ENCODE measurements at places on chromosomes 4 and X.

DNA sequence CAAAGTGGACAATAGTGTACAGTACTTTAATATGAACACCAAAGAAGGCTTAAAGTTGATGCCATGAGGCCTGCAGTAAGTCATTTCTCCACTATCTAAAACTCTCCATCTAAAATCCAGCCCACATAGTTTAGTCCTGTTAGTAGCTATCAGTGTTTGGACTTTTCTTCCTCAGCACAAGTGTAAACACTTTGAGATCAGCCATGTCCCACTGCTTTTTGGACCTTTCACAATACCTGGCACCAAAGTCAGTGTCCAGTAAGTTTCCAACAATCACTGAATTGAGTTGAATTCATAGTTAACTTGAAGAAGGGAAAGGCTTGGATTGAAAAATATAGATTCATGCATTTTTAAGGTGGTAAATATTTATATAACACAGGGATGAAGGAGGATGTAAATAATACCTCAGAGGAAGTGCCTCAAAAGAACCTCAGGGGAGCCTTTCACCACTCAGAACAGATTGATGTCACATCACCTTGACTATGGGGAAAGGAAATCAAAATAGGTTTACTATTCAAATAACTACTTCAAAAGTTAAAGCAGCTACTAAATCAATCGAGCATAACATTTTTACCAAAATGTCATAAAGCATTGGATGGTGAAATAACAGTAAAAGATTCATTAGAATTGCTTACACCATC lies 76.7 kb downstream of the FTHL17 start:
- DNase-seq = no peak

- DNase-seq = no peak
Observed at GRCh38 chr4:60683357-60683756, 516.8 kb upstream of the ADGRL3 start.

GRCh38 chr4:4491396-4491893 lies 50.4 kb downstream of the STX18 start:
- DNase-seq = no peak

DNA sequence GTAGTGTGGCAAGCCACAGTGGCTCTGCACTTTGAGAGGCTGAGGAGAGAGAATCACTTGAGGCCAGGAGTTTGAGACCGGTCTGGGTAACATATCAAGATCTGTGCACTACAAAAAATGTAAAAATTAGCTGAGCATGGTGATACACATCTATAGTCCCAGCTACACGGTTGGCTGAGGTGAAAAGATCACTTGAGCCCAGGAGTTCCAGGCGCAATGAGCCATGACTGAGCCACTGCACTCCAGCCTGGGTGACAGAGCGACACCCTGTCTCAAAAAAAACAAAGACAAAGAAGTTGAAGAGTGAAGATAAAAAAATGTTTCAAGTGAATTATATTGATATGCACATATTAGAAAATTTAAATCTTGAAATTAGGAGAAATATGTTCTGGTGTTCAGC lies 46.3 kb downstream of the SULT1B1 start:
- DNase-seq = no peak

- no peak for DNase-seq
Observed at GRCh38 chr4:142581881-142582280, 264.2 kb downstream of the INPP4B start.

DNA sequence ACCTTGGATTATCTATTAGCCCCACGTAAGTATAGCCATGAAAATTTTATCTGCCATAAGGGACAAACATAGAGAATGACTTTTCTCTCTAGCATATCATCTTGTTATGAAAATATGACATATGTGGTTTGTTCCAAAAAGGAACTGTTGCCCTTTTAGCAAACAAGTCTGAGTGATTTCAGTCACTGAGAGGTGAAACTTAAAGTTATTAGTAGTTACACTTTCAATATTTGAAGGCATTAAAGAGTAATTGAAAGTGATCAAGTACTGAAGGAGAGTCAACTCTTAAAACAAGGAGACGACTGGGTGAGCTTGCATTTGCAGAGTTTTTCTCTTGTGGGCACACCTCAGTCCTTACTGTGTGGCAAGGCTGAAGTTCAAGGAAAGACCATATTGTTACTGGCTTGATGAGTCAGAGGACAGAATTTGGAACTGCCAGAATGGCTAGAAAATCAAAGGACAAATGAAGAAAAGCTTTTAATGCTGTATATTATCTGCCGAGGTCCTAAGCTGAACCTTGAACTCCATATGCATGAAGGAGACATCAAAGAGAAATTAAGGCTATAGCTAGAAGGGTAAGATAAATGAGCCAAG lies 205.1 kb upstream of the EMCN start:
- no peak for DNase-seq

DNA sequence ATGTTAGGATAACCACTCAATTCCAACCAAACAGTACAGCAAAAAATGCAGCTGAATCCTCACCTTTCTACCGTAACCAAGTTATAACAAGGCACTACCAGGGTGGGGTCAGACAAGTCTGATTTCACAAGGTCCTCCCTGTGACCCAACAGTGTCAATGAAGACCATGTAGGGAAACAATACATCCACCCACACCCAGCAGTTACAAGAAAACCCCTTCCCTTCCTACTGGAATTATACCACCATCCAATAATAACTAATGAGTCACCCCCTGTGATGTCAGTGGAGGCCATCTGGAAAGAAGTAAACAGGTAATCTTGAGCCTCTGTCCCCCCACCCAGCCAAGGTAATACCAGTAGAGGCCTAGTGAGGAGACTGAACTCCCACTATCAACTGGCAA lies 117.6 kb downstream of the FGF16 start:
- no peak for DNase-seq

DNA sequence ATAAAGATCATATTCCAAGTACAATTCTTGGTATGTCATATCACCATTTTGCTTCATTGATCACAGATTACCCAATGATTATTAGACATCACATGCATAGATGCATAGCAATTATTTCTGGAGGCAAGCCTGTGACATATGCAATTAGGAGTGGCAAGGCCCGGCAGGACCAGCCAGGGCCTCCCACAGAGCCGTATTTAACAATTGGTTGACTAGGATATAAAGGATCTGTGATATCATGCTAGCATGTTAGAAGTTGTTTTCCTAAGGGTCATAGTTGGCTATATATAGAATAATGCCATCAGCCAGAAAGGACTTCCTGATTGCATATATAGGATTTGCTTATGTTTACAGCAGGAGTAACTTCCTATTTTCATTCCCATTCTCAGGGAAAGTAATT lies 103.5 kb upstream of the OTUD4 start:
- no peak for DNase-seq

DNA sequence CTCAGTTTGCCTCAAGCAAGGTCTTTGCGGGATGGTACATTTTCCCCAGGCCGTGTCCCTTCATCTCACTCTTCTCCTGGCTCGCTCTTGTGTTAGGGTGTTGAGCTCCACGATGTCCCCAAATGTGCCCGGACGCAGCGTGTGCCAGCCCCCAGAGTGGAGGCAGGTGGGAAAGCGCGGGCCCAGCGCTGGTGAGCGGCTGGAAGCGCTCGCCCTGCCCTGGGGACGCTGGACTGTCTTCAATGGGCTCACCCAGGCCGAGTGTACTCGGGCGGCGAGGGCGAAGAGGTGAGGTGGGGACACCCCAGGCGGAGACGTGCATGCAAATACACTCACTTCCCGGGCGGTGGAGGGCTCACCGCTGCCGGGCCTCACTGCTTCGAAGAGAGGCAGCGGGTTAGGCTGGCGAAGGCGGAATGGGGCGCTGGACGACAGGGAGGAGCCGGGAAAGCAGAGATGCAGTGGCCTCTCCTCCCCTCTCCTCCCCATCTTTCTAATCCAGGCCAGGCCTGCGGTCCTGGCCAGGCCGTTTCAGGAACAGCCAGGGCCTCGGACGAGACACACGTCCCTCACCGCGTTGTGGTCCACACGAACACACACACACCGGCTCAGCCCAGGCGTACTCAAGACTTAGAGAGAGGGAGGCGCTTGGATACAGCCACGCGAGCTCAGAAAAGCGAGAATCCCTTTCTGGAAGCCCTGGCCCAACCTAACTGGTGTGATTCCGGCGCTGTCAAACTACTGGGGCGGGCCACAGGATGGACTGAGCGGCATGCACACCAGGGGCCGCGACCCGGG lies 2.2 kb downstream of the NKX6-1 start:
- DNase-seq = no peak

GRCh38 chr4:153448003-153448731 lies 18.0 kb upstream of the TMEM131L start:
- no peak for DNase-seq

DNA sequence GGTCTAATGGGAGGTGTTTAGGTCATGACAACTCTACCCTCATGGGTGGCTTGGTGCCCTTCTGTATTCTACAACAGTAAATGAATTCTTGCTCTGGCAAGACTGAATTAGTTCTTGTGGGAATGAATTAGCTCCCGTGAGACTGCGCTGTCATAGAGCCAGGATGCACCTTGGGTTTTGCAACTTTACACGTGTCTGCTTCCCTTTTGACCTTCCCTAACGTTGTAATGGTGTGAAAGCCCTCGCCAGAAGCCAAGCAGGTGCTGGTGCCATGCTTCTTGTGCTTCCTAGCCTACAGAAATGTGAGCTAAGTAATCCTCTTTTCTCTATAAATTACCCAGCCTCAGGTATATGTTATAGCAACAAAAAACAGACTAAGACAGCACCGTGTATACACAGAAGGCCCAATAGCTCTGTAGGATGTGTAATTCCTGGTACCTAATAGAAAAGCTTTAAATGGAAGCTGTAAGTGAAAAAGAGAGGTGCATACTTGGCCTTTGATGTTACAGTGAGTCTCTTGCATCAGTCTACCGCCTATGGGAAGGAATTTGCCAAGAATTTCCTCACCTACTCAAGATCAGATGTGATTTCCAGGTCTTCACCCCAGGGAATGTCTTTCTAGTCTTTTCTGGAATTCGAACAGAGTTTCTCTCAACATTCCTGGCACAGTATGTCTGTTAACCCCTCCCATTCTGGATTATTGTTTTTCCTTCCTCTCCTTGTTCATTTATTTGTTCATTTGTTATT lies 3.2 kb upstream of the ENPEP start:
- no peak for DNase-seq

DNA sequence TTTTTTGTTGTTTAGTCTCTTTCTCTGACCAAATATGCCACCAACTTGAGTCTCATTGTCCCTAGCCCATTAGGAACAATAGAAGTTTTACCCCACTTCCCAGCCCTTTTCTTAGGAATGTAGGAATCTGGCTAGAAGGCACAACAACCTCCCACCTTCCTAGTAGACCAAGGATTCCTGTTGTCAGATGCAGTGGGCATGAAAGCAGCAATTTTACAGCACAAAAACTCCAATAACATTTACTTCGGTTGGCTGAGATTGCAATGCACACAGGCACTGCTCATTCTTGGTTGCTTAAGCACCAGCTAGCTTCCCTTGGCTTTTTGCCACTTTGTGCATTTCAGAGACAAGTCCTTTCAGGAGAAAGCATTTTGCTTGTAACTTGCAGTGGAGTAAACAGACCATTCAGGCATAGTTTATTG lies 312.8 kb downstream of the TENM3 start:
- peak; percentile 41 for DNase-seq

DNA sequence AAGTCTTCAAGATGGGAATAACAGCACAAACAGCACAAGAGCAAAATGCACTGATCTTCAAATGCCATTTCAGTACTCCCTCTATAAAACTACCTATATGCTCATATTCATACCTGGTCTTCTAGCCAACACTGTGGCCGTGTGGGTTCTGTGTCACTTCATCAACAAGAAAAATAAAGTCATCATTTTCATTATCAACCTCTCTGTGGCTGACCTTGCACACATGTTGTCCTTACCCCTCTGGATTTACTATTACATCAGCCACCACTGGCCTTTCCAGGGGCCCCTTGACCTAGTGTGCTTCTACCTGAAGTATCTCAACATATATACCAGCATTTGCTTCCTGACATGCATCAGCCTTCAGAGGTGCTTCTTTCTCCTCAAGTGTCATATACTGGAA lies 59.6 kb upstream of the GPR174 start:
- DNase-seq = no peak

- no peak for DNase-seq
Observed at GRCh38 chr4:63371001-63371400, 1038.2 kb downstream of the TECRL start.

- DNase-seq = no peak
Observed at GRCh38 chr4:163606896-163607691, 112.6 kb downstream of the TMA16 start.

DNA sequence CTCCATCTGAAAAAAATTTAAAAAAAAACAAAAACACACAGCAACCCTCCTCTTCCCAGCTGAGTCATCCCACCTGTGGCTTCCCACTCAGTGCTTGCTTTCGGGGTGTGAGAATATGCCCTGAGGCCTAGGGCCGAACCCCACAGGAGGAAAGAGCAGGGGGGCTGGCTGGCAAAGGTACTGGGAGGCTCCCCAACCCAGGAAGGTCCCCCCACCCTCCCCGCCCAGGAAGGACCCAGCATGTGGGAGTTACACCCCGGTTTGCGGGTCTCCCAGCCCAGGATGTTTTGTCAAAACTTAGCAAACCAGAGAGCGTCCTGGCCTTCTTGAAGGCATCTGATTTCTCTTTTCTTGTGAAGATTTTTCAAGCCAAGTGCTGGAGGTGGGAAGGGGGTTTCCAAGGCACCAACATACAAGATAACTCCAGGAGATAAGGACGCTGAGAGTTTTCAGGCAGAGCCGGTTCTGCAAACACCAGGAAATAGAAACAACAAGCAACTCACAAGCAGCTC lies 25.7 kb upstream of the CSF2RA start:
- no peak for DNase-seq

DNA sequence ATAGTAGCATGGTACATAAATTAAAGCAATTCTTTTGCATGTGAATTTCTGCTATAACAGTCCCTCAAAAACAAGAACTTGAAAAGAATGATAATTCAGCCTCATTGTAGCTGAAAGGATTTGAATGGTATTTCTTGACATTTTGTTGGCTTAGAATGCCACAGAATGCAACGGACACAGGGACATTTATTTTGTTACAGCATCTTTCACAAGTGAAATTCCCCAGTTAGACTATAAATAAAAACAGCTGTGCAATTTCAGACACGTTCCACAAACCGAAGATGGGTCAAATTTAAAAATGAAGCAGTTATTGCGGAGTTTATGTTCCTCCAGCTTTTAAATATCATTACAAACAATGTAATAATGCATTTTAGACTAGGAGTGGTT lies 82.8 kb upstream of the AMELX start:
- DNase-seq = no peak

- DNase-seq = no peak
Observed at GRCh38 chrX:111319451-111319850, 49.2 kb upstream of the CAPN6 start.

- DNase-seq = no peak
Observed at GRCh38 chr4:183332447-183332846, 10.2 kb upstream of the CLDN24 start.

DNA sequence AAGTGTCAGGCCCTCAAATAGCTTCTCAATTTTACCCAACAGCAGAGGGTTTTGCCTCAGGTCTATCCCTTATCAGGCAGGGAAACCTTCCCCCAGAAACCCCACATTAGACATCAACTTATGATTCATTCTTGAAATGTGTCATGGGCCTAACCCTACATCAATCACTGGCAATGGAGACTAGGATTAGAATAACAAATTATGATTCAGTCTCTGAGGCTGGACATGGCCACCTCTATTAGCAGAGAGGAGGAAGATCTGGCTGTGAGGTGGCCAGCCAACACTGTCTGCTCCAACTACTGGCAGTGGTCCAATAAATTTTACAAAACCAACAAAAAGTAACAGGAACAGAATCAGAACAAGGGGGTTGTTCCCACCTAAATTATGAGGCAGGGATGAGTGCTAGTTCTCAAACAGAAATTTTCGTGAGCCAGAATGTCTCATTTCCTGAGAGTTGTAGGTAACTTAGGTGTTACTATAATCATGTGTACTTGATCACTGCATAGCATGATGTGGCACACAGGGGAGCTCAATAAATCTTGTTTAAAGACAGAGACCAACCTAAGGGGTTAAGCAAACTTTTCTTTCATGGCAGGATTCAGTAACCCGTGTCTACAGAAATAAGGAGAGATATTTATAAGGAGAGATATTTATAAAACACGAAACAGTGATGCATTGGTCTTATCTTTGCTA lies 126.8 kb downstream of the NFKB1 start:
- peak; percentile 30 for DNase-seq
